Liver (tissue), 10 donors: ENCODE measurements at places on chromosomes 5 and 9.

GRCh38 chr5:76677849-76678472, 38.0 kb upstream of the F2R start:
- DNase-seq, result no peak

DNA sequence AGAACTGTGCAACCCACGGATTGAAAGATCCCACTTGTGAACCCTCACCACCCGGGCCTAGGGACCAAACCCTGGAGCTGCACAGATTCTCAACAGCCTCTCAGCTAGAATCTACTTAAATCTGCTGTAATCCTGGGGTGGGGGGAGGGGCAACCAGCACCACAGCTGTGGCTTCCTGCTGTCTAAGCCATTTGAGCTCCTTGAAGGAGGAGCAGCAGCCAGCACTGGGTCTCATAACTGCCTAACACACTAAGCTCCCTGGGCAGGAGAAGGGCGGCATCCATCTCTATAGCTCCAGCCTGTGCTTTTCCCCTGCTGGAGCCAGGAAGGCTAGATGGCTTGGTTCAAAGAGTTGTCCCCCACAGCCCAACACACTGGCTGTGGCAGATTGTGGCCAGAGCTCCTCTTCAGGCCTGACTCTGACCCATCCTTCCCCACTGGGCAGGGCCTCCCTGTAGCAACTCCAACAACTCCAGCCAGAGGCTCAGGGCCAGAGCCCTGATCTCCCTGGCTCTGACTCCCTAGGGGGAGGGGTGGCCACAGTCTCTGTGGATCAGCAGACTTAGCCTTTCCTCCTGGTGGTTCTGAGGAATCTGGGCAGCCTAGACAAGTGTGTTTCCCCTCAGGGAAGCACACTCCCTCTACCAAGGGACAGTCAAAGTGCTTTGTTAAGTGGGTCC, 72.0 kb upstream of the C9orf72 start:
- no peak for DNase-seq

DNA sequence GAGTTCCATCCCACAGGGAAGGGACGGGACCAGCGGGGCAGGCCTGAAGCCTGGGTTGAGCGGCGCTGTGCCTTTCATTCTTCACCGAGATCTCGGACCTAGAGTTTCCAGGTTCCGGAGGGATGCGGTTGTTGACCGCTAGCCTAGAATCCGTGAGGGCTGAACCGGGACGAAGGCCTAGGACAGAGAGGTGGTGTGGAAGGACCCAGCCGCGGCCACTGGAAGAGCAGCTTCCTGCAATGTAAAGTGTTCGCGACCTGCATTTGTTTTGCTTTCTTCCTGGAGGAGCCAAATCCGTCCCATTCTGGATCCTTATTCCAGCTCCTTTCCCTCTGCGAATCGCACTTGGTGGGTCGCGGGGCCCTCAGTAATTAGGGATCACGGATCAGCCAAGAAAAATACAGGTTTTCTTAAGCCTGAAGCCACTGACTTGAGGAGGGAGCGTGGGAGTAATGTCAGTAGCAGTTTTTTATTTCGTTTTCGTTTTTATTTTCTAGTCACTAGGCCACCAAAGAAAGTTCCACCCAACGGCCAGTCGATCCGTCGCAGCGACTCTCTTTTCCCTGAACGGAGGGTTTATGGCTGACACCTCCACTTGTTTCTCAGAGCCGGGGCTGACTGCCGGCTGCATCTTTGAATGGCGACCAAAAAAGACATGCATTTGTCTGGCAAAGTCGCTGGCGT, 48.6 kb downstream of the ANXA2R start:
- no peak for DNase-seq

- DNase-seq, result no peak
These were observed 87.3 kb downstream of the CCDC171 start for GRCh38 chr9:15640121-15640520.
